ENCODE measurements at places on chromosomes 1 and 21.

DNA sequence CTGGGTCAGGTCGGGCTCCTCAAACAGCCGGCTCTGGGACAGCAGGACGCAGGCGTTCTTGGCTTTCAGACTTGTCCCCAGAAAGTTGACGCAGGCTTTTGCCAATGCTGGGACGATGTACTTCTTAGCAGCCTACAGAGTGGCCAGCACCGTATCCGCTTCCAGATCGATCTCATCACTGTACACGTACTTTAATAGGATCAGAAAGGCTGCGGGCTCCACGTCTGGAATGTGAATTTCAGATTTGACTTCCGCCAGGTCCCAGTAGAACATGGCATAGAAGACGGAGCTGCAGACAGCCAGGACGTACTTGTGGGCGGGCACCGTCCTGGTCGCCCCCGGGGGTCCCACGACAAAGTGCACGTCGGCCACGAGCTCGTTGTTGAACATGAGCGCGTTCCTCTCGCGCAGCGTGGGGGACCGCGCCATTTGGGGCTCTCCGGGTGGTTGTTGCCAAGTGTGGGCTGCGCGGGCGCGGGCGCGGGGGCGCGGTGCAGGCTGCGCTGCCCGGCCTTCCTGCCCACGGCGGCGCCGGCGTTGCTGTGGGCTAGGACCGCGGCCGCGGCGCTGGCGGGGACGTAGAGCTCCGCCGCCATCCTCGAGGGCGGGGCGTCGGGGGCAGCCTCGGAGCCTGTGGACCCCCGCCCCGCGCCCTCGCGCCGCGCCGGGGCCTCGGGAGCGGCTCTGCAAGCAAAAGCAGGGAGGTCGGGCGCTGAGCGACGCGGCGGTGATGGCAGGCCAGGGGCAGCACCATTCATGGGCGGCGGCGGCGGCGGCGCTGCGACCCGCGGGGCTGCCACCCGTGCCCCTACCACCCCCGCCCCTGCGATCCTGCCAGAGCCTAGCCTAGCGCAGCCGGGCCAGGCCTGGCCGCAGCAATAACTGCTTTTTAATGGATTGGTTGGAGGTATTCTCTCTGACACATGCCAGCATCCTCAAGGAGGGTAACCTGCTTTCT is 10.6 kb downstream of the CNR2 start:
- H3K4me3 ChIP-seq: peak overlapping the region; percentile 24
- no peaks in the 10 kb centered on the region for H3K4me1 ChIP-seq
- no peak overlapping the region for H3K27ac ChIP-seq
- no peaks in the 10 kb centered on the region for H3K36me3 ChIP-seq
- peaks cover 61% of the 10 kb centered on the region for H3K27me3 ChIP-seq

GRCh38 chr1:43873851-43874250 is 59.8 kb upstream of the ARTN start:
- H3K27ac ChIP-seq: no peak overlapping the region
- H3K36me3 ChIP-seq: no peaks in the 10 kb centered on the region
- DNase-seq: no peak
- no peaks in the 10 kb centered on the region for H3K27me3 ChIP-seq
- no peak overlapping the region for H3K4me3 ChIP-seq
- H3K4me1 ChIP-seq: peaks cover 14% of the 10 kb centered on the region

- DNase-seq: no peak
- no peaks in the 10 kb centered on the region for H3K27me3 ChIP-seq
- peaks cover 26% of the 10 kb centered on the region for H3K4me1 ChIP-seq
- no peak overlapping the region for H3K4me3 ChIP-seq
Observed at GRCh38 chr1:230267338-230268065, 158.6 kb downstream of the PGBD5 start.

DNA sequence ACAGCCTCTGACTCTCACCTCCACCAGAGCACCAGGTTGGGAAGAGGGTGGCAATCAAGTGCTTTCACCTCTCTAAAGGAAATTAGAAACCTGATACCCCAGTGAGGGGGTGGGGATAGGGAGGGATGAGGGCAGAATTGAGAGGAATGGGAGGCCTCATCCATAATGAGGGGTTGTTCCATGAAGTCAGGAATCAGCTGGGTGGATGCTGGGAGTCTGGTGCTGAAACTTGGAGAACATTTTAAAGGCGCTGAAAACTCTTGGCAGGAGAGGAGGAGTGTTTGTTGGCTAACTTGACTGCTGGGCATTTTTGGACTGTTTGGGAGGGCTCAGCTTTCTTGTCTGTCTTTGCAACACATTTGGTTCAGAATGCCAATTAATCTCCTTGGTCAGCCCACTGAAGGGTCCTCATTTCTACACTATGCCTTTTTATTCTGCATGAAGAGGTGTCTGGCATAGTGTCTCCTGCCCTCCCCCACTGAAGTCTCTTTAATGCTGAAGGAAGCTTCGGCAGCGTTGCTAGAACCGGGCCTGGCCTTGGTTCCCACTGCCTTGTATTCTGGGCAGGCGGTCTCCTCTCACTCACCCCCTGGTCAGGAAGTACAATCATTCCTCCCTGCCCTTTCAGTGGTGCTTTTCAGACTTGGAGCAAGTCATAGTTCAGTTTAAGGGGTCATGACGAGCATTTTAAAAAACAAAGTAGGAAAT is 2.2 kb downstream of the PHGDH start:
- H3K36me3 ChIP-seq: no peaks in the 10 kb centered on the region
- no peak overlapping the region for H3K4me3 ChIP-seq
- peak overlapping the region; percentile 50 for H3K27ac ChIP-seq
- peaks cover 14% of the 10 kb centered on the region for H3K4me1 ChIP-seq
- peak; percentile 51 for DNase-seq
- no peaks in the 10 kb centered on the region for H3K27me3 ChIP-seq

DNA sequence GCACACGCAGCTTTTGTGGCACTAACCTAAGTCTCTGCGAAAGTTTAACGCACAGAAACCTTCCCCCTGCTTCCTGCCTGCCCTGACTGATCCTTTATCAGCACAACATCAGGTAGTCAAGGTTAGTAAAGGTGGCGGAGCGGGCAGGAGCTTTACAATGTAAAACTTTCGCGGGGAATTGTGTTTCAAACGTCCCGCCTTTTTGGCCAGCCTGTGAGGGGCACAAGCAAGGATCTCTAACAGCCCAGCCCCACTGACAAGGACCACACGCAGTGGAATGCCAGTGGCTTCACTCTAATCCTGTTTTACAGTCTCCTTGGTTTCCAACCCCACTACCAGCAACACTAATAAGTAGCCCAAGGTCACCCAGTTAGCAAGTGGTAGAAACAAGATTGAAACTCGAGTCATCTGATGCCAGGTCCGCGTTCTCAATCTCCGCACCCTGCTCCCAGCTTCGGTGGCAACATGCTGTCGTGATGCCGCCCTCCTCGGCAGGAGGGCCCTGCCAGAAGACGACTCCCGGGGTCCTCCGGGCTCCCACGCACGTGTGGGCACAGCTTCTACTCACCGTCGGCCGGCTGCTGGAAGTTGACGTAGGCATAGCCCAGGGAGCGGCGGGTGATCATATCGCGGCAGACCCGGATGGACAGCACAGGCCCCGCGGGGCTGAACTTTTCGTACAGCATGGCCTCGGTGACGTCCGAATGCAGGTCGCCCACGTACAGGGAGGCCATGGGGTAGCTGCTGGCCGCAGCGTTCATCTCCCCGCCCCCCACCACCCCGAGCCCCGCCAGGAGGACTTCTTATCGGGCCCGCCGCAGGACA is 1.2 kb downstream of the PABPC4 start:
- H3K4me3 ChIP-seq: peak overlapping the region; percentile 85
- H3K27ac ChIP-seq: peak overlapping the region; percentile 46
- DNase-seq: peak; percentile 70

GRCh38 chr1:186479162-186479561 is 18.2 kb upstream of the PDC start:
- H3K4me1 ChIP-seq: no peaks in the 10 kb centered on the region
- no peaks in the 10 kb centered on the region for H3K36me3 ChIP-seq

DNA sequence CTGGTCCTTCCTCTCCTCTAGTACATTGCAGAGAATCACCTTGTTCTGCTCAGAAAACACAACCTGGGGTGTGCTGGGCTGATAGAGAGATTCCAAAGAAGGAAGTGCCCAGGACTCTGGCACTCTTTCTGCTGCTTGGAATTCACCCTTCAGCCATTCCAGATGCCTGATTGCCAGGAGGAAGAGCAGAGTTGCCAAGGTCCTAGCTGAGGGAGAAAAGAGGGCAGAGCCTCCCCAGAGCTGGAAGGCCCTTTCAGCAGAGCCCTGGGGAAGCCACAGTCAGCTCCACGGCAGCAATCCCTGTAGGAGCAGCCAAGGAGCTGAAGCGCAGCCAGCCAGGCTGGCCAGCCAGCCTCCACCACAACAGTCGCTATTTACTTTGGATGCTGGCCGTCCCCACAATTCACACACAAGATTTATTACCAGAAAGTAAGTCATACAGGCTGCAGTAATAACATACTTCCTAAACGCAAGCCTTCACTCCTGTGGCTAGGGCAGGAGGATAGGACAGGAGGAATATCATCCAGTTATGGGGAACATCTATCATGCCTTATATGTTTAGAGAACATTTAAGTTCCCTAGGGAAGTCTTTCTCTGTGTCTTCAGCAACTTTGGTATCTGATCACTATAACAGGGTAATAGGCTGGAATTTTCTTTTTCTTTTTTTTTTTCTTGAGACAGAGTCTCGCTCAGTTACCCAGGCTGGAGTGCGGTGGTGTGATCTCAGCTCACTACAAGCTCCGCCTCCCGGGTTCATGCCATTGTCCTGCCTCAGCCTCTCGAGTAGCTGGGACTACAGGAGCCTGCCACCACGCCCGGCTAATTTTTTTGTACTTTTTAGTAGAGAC is 36.6 kb upstream of the SLC44A3 start:
- no peak overlapping the region for H3K27ac ChIP-seq
- no peak overlapping the region for H3K4me3 ChIP-seq
- H3K36me3 ChIP-seq: no peaks in the 10 kb centered on the region
- no peaks in the 10 kb centered on the region for H3K4me1 ChIP-seq

- no peaks in the 10 kb centered on the region for H3K36me3 ChIP-seq
- no peak overlapping the region for H3K4me3 ChIP-seq
- H3K27me3 ChIP-seq: no peaks in the 10 kb centered on the region
- H3K4me1 ChIP-seq: no peaks in the 10 kb centered on the region
Observed at GRCh38 chr1:82266351-82266750, 465.6 kb downstream of the ADGRL2 start.

- peaks cover 31% of the 10 kb centered on the region for H3K4me1 ChIP-seq
- peak overlapping the region; percentile 76 for H3K4me3 ChIP-seq
- H3K36me3 ChIP-seq: peaks cover 32% of the 10 kb centered on the region
- DNase-seq: peak; percentile 93
- H3K27me3 ChIP-seq: no peaks in the 10 kb centered on the region
Observed at GRCh38 chr1:150578272-150579109, 919 bp downstream of the MCL1 start.

DNA sequence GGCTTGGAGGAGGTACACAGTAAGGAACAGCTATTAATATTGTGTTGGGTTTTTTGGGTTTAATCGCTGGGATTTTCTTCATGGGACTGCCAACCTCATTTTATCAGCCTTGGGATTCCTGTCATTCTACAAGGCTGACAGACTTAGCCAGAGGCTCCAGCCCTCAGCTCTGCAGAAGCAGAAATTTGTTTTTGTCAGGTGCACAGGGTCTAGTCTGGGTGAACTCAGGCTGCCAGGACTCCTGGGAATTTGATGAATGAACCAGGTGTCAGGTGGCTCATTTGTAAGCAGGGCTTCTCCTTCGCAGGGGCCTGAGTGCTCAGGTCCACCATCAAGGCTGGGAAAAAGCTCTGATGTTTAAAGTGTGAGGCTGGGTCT is 11.5 kb upstream of the ZNF362 start:
- no peak for DNase-seq
- no peaks in the 10 kb centered on the region for H3K27me3 ChIP-seq
- H3K4me3 ChIP-seq: no peak overlapping the region
- H3K36me3 ChIP-seq: no peaks in the 10 kb centered on the region

GRCh38 chr1:150512846-150513245 is 2.7 kb upstream of the FALEC start:
- no peaks in the 10 kb centered on the region for H3K36me3 ChIP-seq
- DNase-seq: no peak
- H3K27me3 ChIP-seq: no peaks in the 10 kb centered on the region
- H3K27ac ChIP-seq: no peak overlapping the region

GRCh38 chr1:160739098-160739511 is at the start of gene SLAMF7:
SLAMF7 (plus strand) TSS chr1:160739247; CDS start chr1:160739302, 55 bp downstream.
- no peaks in the 10 kb centered on the region for H3K36me3 ChIP-seq
- no peak within 1 kb of the TSS for H3K4me3 ChIP-seq
- DNase-seq: no peak
- H3K27ac ChIP-seq: no peak within 1 kb of the TSS

- no peaks in the 10 kb centered on the region for H3K36me3 ChIP-seq
- DNase-seq: no peak
- no peaks in the 10 kb centered on the region for H3K4me1 ChIP-seq
- no peak overlapping the region for H3K4me3 ChIP-seq
- no peak overlapping the region for H3K27ac ChIP-seq
Observed at GRCh38 chr1:95246511-95246910, 12.5 kb downstream of the RWDD3 start.

GRCh38 chr1:52057255-52057654 is 1.2 kb downstream of the BTF3L4 start:
- H3K4me1 ChIP-seq: peaks cover 7% of the 10 kb centered on the region
- H3K27me3 ChIP-seq: no peaks in the 10 kb centered on the region
- no peak for DNase-seq
- H3K36me3 ChIP-seq: peaks cover 10% of the 10 kb centered on the region
- peak overlapping the region; percentile 74 for H3K27ac ChIP-seq

- no peaks in the 10 kb centered on the region for H3K36me3 ChIP-seq
- DNase-seq: no peak
- no peak overlapping the region for H3K27ac ChIP-seq
- H3K4me1 ChIP-seq: no peaks in the 10 kb centered on the region
- no peaks in the 10 kb centered on the region for H3K27me3 ChIP-seq
Observed at GRCh38 chr1:233277637-233278606, 17.6 kb downstream of the PCNX2 start.

- H3K4me3 ChIP-seq: no peak overlapping the region
- H3K27ac ChIP-seq: no peak overlapping the region
- peaks cover 10% of the 10 kb centered on the region for H3K4me1 ChIP-seq
- H3K36me3 ChIP-seq: no peaks in the 10 kb centered on the region
- H3K27me3 ChIP-seq: no peaks in the 10 kb centered on the region
- DNase-seq: no peak
Observed at GRCh38 chr1:178434360-178434759, 62.4 kb downstream of the CLEC20A start.

DNA sequence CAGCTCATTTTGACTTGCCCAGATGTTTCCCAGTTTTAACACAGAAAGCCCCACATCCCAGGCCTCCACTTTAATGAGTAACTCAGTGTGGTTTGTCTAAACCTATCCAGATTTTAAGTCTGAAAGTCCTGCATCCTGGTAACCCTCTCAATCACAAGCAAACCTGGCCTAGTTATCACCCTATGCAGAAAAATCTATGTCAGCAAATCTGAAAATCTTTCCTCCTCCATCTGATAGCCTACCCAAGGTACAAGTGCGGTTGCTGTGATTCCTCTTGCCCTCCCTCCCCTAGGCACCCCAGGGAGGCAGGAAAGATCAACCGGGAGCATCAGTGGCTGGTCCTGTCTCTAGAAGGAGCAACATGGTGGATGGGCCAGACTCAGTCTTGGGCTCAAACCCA is 163.7 kb downstream of the IGSF21 start:
- H3K4me1 ChIP-seq: no peaks in the 10 kb centered on the region
- no peak overlapping the region for H3K4me3 ChIP-seq
- no peaks in the 10 kb centered on the region for H3K36me3 ChIP-seq
- DNase-seq: no peak
